ENCODE measurements at places on chromosomes 7 and 10.

GRCh38 chr10:116312548-116312947 is 11.7 kb upstream of the CCDC172 start:
- no peak for DNase-seq

DNA sequence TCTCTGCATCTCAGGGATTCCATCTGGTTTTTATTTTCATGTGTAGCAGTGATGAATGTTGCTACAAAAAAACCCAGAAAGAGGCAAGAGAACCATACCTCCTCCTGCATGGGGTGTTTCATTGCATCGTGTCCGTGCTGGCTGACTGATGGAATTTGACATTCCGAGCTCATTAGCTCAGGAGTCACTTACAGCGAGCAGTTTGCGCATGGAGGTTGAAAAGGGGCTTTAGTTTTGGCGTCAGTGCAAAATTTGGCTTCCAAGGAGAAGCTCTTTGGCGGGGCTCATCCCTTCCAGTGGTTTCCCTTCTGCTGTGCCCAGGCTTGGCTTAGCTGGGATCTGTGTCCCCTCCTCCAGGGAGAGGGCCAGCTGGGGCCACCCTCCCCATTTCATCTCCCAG is 25.8 kb downstream of the EMX2 start:
- no peak for DNase-seq

DNA sequence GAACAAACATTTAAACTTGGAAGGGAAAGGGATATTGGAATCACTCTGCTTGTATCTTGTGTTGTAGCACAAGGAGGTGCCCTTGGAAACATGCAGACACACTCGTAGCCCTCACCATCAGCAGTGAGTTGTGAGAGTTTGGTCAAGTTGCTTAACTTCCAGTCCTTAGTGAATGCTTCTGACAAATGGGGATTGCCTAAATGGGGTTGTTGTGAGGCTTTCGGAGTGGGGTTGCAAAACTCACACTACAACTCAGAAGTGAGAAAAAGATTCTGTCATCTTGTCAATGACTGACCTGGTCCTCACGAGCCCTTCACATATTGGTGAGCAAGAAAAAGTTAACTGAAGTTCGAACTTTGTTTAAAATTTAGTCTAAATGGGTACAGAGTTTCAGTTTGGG is 29.0 kb upstream of the GSDME start:
- no peak for DNase-seq

DNA sequence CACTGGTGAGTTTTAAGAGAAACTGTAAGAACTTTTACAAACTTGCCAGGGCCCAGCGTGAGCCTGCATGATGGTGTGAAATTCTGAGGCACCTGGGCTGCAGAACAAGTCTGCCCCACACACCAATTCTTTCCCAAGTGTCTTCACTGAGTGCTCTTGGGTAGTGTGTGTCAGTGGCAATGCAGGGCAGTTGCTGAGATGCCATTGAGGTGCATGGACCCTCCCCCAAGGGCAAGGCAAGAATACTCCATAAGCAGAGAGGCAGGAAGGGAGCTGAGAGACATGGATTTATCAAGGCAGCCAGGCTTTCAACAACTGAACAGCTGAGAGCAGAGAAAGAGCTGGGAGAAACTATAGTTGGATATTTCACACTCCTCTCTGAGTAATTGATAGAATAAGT is 801.2 kb downstream of the GRID1 start:
- no peak for DNase-seq

DNA sequence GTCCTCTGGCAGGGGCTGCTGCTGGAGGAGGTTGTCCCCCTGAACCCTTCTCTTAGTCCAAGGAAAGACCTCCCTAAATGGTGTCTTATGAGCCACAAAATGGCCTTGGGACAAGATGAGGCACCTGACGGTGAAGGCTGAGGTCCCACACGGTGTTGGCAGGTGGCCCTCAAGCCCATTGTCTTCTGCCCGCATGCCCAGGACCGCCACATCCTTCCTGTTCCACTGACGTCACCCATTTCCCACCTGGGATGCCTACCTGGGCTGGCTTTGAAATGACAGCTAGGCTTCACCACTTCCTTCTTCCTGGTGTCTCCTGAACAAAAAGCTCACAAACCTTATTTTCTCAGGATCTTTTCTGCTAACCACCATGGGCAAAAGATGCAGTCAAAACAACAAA is 2.1 kb upstream of the DMBT1 start:
- no peak for DNase-seq

DNA sequence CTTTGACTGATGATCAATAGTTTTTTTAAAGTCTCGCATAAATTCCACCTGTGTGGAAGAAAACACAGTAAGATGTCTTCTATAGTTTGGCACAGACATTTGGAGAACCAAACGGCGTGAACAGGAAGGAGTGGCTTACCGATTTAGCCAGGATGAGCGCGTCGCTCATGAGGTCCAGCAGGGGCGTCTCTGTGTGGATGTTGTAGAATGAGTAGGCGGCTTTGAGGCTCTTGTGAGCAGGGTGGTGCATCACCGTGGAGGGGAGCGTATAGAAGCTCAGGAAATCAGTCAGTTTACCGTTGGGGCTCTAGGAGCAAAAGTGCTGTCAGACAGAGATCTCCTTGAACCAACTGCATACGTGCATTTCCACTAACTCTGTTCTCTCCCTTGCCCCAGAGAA is 15.5 kb downstream of the RPP38 start:
- no peak for DNase-seq

DNA sequence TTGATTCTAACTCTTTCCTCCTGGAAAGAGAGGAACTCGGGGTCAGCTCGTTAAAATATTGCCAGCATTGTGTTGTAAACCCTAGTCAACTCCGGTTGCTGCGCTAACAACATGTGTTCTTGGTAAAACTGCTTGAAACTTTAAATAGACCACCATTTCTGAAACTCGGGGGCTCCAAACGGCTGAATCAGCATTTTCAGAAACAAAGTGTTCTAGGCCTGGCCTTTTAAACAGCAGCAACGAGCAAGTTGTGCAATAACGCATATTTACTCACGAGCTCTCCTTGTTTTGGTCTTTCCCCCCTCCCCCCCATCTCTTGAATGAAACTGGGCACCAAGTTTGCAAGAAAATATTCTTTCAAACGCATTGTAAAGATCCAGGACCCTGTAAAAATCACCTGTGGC is 9.2 kb upstream of the GRB10 start:
- no peak for DNase-seq

All from pancreas (tissue), 10 donors.